D721Med (cell line): ENCODE measurements at places on chromosomes 12 and 14.

DNA sequence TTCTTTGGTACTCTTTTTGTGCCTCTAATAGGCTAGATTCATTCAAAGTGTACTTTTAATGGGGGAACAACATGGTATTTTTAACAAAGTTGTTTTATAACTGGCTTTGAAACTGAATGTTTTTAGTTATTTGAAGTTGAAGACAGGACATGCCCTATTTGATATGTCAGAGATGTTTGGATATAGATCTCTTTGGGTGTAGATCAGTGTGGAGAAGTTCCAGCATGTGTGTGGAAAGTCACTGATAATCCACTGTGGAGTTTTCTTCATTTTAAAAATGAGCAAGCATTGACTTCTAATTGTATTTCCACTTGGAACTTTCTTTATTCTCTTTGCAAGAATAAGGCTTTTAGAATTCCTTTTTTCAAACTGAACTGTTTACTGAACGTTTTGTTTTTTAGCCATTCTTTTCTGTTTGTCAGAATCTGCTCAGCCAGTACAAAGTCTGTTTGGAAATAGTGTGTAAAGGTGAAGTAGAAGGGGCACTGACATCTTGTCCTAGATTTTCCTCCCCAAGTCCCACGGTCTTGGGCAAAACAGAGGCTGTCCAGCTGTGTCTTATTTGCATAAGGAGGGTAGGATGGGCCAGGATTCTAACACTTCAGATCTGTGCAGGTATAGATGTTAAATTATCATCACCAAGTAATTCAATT lies 35.0 kb downstream of the TDP1 start:
- DNase-seq, result no peak

- DNase-seq, result no peak
These were observed 2.5 kb upstream of the LRRK2 start for GRCh38 chr12:40222247-40222646.

DNA sequence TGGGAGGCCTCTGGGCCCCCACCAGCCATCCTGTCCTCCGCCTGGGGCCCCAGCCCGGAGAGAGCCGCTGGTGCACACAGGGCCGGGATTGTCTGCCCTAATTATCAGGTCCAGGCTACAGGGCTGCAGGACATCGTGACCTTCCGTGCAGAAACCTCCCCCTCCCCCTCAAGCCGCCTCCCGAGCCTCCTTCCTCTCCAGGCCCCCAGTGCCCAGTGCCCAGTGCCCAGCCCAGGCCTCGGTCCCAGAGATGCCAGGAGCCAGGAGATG lies 729 bp upstream of the GAPDH start:
- no peak for DNase-seq

GRCh38 chr14:64200170-64200569 lies 94.0 kb downstream of the ESR2 start:
- no peak for DNase-seq

- DNase-seq, result no peak
These were observed 34.5 kb downstream of the SYNDIG1L start for GRCh38 chr14:74391479-74391878.

DNA sequence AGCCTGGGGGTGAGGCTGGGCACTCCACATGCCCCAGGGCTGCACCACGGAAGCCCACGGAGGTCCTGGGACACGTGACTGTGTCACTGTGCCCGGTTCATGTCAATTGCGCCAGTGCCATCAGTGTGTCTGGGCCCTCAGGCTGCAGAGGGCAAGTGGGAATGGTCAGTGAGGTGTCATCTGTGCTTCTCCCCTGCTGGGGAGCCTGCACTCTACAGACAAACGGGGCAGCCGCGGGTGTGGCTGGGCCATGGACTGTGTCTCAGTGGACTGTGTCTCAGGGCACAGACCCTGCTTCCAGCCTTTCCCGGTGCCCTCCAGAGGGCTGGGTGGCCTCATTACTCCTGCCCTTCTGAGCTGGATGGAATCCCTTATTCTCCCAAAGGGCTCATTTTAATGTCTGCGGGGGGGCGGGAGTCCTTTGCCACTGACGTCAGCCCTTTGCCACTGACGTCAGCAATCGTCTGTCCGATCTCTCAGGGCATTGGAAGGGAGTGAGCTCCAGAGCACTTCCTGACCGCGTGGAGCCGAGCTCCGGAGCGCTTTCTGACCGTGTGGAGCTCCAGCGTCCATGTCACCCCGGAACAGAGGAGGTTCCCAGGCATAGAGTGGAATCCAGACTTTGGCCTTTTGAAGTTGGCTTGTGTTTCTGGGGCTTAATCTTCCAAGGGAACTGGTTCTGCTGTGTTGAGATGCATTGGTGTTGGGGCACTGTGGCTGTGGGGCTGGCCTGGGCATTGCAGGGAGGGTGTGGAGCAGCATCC lies 72.4 kb downstream of the ADGRD1 start:
- no peak for DNase-seq

- DNase-seq, result no peak
These were observed 6.6 kb downstream of the BRF1 start for GRCh38 chr14:105294142-105294597.

GRCh38 chr12:91056488-91056887 lies 1.3 kb downstream of the KERA start:
- DNase-seq, result no peak

- no peak for DNase-seq
These were observed 882.4 kb downstream of the DIO2 start for GRCh38 chr14:79328863-79329262.

DNA sequence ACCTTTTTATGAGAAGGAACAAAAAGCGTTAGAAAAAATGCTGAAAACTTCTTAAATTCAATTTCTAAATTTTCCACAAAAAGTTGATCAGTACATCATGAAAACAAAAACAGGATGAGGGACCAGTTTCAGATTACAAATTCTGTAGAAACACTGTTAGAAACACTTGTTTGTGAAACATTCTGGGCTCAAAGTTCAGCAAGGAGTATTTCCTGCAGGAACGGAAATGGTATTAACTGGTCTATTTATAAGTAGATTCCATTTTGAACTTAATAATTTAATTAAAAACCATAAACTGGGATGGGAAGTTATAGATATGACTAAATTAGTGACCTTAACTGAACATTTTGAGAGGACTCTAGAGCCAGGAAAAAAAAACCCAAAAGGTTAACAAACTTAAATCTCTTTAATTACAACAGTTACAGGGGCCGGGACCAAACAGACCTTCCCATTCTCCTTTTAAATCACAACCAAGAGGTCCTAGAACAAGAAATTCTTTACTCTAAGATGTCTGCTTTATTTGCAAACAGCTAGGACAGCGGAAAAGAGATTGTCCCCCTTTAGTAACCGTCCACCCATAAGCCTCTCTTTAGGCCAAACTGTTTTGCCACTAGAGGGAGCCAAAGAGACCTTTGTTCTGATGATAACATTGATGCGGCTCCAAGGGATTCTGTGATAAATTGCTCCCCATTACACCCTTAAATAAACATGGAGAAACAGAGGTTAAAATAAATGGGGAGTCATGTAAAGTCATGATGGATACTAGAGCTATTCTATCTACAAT lies 69.0 kb upstream of the RERGL start:
- no peak for DNase-seq

- DNase-seq, result no peak
These were observed 137.5 kb upstream of the KRAS start for GRCh38 chr12:25388183-25388582.

- DNase-seq, result no peak
These were observed 17.4 kb upstream of the LYZ start for GRCh38 chr12:69330475-69331473.

DNA sequence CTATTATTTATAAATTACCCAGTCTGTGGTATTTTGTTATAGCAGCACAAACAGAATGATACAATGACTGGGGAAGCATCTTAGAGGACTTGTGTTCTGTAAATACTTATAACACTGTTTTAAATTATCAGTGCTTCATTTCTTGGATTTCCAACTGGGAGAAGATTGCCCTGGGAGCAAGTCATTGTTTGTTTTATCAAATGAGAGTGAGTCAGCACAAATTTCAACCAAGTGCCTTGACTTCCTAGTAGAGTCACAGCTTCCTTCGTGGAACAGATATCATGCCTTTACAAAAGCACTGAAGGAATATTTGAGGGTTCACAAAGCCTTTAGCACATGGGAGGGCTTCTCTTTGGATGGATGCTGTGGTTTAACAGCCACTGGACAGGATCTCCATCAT lies 234.1 kb downstream of the KTN1 start:
- DNase-seq, result no peak

DNA sequence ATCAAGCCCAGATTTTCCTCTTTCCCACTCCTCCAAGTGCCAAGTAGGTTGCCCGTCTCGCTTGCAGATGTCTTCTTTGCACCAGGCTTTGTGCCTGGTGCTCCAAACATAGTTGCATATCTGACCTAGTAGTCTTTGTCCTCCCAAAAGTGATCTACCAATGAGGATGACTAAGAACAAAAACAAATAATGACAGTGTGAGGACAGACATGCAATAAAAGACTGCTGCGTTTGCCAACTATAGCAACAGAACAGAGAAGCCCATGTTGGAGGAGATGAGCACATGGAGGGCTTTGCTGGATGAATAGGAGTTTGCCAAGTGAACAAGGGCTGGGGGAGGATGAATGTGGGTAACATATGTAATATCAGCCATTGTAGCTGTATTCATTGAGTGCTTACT lies 15.6 kb downstream of the DTX1 start:
- DNase-seq, result no peak

GRCh38 chr14:102916347-102917055 lies 6.0 kb upstream of the AMN start:
- DNase-seq, result no peak

DNA sequence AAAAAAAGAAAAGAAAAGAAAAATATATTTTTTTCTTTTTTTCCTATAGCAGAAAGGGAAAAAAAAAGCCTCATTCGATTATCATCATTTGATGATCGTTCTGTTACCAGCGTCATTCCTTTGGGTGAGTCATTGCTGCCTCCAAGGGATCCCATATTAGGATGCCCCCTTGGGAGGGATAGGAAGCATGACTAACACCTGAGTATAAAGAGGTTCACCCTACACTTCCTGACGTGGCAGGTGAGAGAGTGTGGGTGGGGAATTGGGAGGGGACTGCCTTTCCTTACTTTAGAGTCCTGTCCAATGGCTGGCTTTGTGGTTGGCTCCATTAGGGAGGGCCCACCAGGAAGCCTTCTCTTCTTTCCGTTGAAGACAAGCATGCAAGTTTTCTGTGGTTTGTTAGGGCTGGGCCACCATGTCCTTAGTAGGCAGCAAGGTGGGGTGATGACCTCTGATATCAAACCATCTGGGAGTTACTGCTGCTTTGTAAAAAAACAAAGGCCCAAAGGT lies 56.1 kb upstream of the FUT8 start:
- DNase-seq, result no peak

GRCh38 chr14:39107591-39107996 lies 4.6 kb upstream of the SEC23A start:
- peak; percentile 52 for DNase-seq
